ENCODE measurements at places on chromosomes 11 and 22. TPM values are rescaled to one million over a fixed set of nuclear protein-coding genes. Genes with fewer than 3 reads are reported as not detected.
A peak's percentile ranks its signal among the peaks of the same experiment; 100 is the strongest.

DNA sequence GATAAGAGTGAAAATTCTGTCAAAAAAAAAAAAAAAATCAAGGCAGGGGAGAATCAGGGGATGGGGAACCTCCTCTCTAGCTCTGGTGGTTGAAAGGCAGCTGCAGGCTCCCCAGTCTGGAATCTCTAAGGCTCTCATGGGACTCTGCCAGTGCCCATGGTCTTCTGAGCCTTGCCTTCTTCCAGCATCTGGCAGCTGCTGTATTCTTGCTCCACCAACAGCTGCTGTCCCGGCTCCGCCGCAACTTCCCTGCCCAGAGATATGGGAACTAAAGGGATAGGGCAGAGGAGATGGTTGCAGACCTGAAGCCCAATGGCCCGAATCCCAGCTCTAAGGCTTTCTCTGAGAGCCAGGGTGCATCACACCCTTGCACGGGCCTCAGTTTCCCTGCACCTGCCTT is 49.5 kb upstream of the PHF21B start:
- no peak for DNase-seq

- DNase-seq, result no peak
Observed at GRCh38 chr11:94803491-94803890, 35.3 kb downstream of the AMOTL1 start.

The CYTH4 gene
- 114 TPM for total RNA-seq

The HBE1 gene
- total RNA-seq, result not detected

DNA sequence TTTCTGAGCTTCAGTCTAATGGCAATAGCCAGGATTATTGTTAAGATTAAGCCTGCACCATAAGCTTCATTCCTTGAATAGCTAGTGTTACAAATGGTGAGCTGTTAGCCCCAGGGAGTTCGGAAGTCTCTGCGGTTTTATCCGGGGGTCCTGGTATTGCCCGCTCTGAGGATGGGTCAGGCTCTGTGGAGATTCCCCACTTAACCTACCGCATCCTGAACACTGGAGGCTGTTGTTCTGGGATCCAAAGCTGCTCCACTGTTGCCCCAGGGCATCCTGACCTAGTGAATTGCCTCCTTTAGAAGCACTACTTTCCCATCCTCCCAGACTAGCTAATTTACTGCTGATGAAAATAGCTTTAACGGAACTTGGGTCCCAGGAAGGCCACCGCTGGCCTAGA is 14.5 kb upstream of the PEX26 start:
- no peak for DNase-seq

DNA sequence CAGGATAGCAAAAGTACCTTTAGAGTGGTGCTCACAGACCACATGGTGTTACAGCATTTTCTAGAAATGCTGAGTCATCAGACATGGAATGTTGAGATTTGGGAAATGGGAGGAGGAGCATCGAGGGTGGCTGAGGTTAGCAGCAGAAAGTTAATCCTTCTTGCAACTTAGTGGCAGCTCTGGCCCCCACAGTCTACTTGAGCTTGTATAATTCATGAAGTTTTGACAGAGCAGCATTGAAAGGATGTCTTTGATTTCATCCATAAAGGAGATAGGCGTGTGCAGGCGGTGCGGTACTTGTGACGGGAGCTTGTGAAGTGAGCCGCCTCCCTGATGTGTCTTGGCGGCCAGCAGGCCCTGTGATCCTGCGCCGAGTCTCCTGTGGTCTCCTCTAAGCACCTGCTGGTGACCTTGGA is 330.5 kb downstream of the TBC1D22A start:
- DNase-seq, result no peak

The CACNA1I gene
- 0.74 TPM for total RNA-seq

DNA sequence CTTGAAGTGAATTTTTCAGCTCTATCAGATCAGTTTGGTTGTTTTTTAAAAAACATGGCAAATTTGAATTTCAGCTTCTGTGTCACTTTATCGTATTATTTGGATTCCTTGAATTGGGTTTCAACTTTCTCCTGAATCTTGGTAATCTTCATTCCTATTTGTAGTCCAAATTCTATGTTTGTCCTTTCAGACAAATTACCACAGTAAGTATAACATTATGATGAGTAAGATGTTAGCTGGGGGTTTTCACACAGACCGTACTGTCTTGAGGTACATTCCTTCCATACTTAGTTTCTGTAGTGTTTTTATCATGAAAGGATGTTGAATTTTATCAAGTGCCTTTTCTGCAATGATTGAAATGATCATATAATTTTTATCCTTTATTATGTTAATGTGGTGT is 28.0 kb downstream of the OR5B17 start:
- DNase-seq, result no peak

- no peak for DNase-seq
Observed at GRCh38 chr11:112439614-112440013, 179.0 kb upstream of the PLET1 start.

The FGF3 gene
- not detected for total RNA-seq

GRCh38 chr11:13184295-13184794 is 93.2 kb upstream of the BMAL1 start:
- DNase-seq, result no peak

DNA sequence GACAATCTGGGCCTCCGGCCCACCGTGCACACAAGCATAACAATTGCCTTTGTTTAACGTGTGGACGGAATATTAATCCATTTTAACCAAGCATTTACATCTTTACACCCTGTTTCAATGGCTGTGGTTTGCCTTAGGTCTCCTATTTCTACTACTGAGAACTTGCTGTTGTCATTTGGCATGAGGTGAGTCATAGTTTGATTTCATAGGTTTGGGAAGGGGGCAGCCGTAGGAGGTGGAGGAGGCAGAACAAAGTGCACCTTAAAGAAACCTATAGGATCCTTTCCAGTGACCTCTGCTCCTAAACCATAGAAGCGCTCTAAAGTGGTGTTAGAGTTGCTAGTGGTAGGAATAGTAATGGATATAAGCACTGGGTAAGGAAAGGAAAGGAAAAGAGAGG is 59.4 kb downstream of the ARHGAP42 start:
- DNase-seq, result no peak

DNA sequence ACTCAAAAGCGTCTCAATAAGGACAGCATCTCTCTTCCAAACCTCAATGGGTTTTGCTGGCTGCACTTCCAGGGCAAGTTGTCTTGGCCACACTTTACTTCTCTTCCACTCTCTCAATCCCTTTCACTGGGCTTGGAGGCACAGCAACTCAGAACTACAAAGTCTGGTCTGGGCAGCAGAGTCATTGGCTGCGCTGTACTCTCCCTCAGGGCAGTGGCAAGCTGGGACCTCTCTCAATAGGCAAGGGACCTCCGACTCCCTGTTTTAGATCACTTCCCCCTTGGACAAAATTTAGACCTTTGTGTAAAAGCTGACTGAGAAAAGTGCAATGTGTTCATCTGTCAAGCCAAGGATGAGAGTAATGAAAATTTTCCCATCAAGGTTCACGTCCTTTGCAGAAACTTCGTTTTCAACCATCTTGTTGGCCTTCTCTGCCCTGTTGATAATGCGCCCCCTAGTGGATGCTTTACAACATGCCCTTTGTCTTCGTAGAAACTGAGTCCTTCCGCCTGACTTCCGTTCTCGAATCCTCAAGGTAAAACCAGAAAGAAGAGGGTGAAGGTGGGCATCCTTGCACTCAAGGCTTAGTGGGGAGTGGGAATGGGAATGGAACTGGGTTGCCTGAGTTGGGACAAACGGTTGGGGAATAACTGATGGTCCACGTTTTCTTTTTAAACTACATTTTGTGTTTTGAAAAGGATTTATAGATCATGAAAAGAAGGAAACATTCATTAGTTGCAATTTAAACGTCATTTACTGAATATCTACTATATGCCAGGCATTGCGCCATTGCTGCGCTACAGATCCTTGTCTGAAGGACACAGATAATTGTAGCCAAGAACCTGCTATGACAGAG is 99.1 kb downstream of the CD44 start:
- peak; percentile 73 for DNase-seq

The SMIM35 gene
- total RNA-seq, result 2.4 TPM

DNA sequence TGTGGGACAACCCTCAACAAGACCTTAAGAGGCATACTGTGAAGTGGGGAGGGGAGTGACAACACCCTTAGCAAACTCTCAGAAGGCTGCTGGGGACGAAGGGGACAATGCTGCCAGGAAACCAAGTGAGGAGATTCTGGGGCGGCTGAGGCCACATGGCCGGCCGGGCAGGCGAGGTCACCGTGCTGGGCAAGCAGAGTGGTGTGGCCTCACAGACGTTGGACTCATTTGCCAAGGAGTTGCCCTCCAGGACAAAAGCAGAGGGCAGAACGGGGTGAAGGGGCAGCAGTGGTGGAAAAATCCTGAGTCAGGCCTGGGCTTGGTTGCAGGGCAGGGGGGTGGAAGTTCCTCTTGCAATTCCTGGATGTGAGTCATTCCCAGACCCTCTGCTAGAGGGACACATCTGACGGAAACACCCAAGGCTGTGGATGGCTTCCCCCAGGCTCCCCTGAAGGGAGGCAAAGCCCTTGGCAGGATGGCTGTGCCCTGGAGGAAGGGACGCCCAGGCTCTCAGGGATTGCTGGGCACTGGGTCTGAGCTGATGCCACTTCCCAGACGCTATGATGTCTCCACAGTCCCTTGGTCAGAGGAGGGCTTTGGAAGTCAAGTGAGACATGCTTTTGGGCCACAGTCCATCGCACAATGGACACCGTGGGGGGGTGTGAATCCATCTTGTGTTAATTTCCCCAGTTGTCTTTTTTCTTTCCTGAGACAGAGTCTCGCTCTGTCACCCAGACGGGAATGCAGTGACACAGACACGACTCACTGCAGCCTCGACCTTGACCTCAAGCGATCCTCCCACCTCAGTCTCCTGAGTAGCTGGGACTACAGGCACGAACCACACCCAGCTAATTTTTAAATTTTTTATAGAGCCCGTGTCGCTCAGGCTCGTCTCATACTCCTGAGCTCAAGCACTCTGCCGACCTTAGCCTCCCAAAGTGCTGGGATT is 16.2 kb upstream of the SHANK3 start:
- no peak for DNase-seq

GRCh38 chr22:23845265-23846080 is 6.7 kb upstream of the DERL3 start:
- no peak for DNase-seq

GRCh38 chr11:87005569-87005921 is 32.2 kb upstream of the TMEM135 start:
- DNase-seq, result no peak

DNA sequence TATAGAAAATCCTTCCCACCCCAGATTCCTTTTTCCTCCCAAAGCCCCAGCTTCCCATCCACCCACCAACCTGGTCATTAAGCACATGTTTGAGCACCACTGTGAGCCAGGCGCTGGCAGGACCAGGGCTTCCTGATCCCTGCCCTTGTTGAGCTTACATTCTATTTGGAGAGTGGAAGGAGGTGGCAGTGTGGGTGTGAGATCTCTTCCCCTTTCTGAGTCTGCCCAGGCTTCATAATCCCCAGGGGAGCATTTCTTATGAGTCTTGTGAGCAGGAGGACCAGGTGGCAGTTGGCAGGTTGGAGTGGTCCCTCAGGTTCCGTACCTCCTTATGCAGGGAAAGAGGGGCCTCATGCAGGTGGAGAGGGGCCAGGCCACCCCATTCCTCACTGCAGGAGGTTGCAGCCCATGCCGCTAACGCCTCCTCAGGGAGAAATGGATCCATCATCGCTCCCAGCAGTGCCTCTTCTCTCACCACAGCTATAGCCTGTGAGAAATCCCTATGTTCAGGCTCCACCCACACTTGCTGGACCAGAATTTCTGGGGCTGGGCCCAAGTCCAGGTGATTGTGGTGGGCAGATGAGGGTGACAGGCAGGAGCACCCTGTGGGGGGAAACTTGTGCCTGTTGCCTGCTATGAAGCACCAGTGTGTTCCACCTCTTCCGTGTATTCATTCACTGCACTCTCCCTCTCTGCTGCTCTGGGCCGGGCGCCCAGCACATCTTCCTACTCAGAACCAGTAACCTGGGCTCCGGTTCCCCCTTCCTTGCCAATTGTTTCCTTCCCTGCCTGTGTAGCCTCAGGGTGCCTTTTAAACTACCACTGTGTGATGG is 23.5 kb downstream of the UBE2L3 start:
- no peak for DNase-seq

DNA sequence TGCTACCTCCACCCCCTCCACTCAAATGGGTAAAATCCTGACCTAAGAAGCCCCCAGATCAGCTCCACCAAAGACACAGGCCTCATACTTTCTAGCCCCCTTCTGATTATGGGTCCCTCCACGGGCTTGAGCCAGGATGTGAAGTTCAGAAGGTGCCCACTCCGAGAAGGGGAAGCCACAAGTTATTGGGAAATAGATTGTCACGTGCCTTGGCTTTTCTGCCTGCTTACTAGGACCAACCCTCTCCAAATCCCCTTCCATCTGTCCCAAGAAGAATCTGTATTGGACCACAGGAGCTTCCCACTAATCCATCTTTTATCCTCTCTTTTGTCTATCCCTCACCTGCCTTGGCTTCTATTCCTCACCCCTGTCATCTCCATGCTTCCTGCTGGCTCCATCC is 3.0 kb upstream of the NRGN start:
- DNase-seq, result no peak

- DNase-seq, result no peak
Observed at GRCh38 chr22:45784357-45785277, 113.0 kb downstream of the ATXN10 start.

GRCh38 chr11:66072518-66072917 is 2.4 kb downstream of the PACS1 start:
- DNase-seq, result no peak

DNA sequence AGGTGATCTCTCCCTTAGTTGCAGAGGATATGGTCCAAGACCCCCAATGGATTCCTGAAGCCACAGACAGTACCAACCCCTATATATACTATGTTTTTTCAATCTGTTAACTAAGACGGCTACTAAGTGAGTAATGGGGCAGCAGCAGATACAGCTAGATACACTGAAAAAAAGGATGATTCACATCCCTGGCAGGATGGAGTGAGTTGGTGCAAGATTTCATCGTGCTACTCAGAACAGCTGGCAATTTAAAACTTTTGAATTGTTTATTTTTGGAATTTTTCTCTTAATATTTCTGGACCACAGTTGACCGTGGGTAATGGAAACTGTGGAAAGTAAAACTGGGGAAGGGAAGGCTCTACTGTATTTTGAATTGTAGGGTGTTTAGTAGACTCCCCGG is 17.0 kb upstream of the TMEM218 start:
- no peak for DNase-seq

GRCh38 chr22:50731811-50732624 is 6.0 kb upstream of the ACR start:
- DNase-seq, result peak; percentile 56

The GRM5 gene
- not detected for total RNA-seq

DNA sequence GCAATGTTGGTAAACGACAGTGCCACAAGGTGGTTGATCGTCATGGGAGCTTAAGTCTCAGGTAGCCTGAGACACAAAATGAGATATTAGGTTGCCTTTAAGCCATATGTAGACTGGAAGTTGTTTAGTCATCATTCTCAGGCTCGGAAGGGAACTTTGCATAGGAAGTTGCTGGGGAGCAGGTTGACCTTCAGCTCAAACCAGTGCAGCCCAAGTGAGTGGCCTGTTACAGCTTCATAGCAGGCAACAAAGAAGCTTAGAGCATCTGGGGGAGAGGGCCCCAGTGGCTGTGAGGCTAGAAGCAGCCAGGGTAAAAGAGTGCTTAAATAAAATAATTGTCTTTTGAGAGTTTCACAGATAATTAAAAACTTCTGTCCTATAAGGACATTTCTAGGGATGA is 404.0 kb downstream of the GUCY1A2 start:
- no peak for DNase-seq

The OR8A1 gene
- not detected for total RNA-seq

The MFNG gene
- 232 TPM for total RNA-seq

GRCh38 chr11:70145071-70145470 is 58.0 kb upstream of the FADD start:
- no peak for DNase-seq

The SIK3 gene
- 31.4 TPM for total RNA-seq

Measured in activated CD8-positive, alpha-beta T cell treated with anti-CD3 and anti-CD28 coated beads, Interleukin-2, amount 10 ng/mL, durations not matched to agents 7 days and 5 days (primary cell).